ENCODE measurements at places on chromosomes 1 and 21.

GRCh38 chr1:27643600-27644368 is 8.8 kb upstream of the FGR start:
- no peak for DNase-seq

DNA sequence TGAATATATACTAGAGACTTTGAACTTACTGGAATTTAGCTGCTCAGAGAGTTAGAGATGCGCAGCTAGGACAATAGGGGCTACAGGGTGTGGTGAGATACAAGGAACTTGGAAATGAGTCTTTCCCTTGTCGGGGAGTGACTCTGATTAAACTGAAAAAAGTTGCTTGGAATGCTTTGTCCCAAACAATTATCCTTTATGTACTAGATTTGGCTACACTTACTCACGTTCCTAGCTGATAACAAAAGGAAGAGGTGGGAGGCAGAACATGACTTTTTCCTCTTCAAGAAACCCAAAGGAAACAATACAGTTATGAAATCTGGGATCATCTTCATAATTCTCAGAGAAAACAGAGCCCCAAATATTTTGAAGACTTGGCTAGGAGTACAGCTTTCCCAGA is 6.9 kb upstream of the CGN start:
- no peak for DNase-seq

- no peak for DNase-seq
Measured at GRCh38 chr1:26020941-26021646, 481 bp upstream of the EXTL1 start.

- DNase-seq: no peak
Measured at GRCh38 chr1:110449661-110450651, 993 bp upstream of the PROK1 start.

- no peak for DNase-seq
Measured at GRCh38 chr1:218930472-218931241, 243.0 kb upstream of the LYPLAL1 start.

DNA sequence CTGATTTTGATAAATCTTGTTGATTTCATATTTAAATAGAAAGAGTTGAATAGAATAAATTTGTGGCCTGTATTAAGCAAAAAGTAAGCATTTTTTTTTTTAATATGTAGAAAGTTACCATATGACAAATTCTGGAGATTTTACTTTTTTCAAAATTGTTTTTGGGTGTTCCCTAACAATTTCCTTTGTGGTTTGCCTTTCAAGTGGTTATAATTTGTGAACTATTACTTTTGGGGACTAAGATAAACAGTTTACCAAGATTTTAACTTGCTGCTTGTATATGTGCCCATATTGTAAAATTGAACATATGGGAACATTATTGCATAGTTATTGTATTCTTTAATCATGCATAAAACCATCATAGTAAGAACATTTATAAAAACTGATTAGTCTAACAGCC is 34.6 kb downstream of the SLC30A7 start:
- no peak for DNase-seq

DNA sequence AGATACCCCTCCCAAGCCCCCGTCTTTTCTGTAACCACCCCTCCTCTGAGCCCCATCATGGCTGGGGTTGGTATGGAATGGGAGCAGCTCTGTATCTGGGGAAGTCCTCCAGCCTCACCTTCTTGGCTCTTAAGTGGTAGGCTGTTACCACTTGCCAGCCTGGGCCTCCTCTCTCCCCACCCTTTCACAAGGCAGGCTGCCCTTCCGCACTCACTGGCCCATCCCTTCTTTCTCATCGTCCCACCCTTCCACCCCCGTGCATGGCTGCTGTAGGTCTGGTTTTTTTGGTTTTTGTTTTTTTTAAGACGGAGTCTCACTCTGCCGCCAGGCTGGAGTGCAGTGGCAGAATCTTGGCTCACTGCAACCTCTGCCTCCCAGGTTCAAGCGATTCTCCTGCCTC is 5.2 kb downstream of the CYB561D1 start:
- no peak for DNase-seq

GRCh38 chr1:63807046-63807445 is 33.2 kb downstream of the ROR1 start:
- no peak for DNase-seq

DNA sequence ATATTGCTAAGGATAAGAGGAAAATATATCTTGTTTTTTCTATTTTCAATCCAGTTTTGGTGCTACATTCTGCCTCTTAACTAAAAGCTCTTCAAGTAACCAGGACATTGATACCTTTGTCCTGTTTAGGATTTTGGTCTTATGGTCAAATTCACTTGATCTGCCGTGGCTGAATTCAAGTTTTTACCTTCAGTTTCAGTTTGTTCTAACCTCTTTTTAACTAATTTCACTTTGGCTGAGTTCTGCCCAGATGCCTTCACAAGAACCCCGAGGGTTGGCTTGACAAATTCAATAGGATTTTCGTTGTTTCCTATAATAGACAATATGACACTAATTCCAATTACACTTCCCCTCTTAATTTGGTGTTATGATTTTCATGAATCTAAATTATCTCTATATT is 84.5 kb upstream of the C1orf21 start:
- DNase-seq: no peak

DNA sequence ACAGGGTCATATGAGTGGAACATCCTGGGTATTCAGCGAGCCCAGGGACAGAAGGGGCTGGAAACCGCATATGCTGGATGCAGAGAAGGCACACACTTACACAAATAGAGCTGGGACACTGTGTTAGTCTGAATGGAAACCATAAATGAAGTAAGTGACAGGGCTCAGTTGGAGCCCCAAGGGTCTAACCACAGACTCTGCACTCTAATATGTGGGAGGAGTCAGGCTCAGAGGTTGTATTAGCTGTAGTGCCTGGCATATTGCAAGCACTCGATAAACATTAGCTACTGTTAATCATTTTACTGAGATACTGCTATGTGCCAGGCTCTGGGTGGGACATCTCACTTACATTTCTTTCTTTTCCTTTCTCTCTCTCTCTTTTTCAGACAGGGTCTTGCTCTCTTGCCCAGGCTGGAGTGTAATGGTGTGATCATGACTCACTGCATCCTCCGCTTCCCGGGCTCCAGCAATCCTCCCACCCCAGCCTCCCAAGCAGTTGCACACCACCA is 6.5 kb upstream of the OLIG1 start:
- no peak for DNase-seq

DNA sequence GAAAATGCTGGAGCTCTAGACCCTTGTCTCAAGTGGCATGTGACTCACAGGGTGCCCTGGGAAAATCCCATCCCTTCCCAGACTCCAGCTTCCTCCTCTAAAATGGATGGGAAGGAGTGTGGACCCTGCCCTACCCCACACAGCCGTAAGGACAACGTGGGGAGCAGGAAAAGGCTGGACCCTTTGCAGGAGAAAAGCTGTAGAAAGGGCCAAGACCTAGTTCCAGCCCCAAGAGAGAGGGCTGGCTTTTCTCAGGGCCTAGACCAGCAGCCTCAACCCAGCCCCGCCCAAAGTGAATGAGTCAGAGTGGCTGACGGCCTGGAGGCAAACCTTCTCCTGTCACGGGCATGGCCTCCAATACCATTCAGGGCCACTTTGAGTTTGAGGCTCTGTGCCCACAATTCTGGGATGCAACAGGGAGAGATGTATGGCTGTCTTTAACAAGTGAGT is 1.1 kb downstream of the LAMB3 start:
- no peak for DNase-seq

DNA sequence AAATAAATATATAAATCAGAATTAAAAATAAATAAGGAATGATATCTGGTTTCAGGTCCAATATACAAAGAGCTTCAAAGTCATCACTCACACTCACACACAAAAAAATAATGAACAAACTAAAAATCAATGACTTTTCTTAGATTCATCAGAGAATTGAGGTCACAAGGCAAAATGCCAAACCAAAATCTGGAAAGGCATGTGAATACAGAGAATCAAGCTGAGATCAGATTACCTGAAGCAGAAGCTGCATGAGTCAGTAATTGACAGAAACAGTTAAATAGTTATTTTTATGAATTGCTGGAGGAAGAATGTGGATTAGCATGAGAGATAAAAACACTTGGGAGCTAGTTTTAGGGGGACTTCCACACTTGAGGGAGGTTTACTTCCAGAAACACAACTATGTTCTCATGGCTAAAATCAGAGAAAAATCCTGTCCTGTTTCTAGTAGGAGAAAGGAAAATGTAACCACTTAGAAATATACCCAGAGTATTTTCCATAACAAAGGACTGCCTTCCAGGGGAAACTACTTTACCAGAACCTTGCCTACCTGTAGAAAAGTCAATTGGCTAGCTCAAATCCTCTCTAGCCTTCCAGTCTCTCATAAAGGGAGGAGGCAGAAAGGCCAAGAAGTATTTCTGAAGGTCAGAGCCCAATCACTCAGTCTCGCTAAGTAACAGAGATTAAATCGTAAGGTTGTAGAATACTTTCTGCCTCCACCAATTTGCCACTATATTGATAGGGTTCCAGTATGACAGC is 536.6 kb upstream of the NR5A2 start:
- DNase-seq: no peak

GRCh38 chr1:184859381-184860105 is 104.9 kb upstream of the EDEM3 start:
- DNase-seq: no peak

GRCh38 chr21:42733037-42733627 is 79.7 kb downstream of the PDE9A start:
- peak; percentile 47 for DNase-seq

DNA sequence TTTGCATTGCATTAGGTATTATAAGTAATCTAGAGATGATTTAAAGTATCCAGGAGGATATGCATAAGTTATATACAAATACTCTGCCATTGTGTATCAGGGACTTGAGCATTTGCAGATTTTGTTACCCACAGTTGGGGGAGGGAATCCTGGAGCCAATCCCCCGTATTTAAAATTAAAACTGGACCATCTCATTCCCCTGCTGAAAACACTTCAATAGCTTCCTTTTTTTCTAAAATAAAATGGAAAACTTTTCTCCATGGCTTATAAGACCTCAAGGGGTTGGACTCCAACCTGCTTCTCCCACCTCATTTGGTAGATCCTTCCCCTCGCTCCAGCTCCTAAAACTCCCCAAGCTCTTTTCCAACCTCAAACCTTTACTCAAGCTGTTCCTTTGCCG is 10.4 kb upstream of the CD34 start:
- no peak for DNase-seq

Measured in sigmoid colon (tissue), 7 donors.